IPS DF 19.7 (cell line): ENCODE measurements at places on chromosomes 13 and 19.
A peak's percentile ranks its signal among the peaks of the same experiment; 100 is the strongest.

GRCh38 chr19:7658219-7658686 lies 10.6 kb upstream of the RETN start:
- no peak for DNase-seq

DNA sequence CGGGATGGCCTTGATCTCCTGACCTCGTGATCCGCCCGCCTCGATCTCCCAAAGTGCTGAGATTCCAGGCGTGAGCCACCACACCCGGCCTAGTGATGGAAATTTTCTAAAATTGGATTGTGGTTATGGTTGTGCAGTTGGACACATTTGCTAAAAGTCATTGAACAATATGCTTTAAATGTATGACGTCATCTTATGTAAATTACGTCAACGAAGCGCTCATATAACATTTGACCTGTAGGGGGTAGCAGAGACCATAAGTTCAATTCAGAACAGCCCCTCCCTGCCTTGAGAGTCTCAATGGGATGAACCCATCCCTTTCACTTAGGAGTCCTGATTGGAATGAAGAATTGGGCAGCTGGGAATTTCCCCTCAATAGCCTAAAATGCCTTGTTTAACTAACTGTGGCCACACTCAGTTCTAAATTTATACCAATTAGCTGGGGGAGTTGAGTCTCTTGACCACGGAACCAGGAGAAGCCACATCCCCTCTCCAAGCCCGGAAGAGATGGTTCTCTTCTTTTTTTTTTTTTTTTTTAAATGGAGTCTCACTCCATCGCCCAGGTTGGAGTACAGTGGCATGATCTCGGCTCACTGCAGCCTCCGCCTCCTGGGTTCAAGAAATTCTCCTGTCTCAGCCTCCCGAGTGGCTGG lies 15.2 kb upstream of the TLE6 start:
- peak; percentile 61 for DNase-seq

DNA sequence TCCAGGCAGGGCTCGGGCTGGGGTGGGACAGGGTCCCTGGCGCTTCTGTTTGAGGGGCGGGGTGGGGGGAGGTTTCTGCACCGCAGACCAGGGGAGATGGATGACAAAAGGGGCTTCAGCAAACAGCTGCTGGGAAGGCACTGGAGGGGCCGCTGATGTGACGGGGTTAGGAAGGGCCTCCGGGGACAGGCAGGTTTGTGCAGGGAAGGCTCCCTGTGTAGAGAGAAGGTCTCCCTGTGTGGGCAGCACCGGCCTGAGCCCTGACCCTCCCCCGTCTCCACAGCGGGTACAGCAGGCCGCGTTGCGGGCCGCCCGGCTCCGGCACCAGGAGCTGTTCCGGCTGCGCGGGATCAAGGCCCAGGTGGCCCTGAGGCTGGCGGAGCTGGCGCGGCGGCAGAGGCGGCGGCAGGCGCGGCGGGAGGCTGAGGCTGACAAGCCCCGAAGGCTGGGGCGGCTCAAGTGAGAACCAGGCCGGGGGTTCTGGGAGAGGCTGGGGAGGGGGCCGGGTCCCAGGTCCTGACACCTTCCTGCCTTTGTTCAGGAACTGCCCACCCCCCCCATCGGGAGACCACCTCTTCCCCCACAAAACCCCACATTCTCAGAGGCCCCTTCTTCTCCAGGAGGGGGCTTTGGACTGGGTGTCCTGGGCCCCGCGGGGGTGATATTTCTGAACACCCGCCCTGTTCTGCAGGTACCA lies 9.9 kb downstream of the NOP53 start:
- DNase-seq, result no peak

DNA sequence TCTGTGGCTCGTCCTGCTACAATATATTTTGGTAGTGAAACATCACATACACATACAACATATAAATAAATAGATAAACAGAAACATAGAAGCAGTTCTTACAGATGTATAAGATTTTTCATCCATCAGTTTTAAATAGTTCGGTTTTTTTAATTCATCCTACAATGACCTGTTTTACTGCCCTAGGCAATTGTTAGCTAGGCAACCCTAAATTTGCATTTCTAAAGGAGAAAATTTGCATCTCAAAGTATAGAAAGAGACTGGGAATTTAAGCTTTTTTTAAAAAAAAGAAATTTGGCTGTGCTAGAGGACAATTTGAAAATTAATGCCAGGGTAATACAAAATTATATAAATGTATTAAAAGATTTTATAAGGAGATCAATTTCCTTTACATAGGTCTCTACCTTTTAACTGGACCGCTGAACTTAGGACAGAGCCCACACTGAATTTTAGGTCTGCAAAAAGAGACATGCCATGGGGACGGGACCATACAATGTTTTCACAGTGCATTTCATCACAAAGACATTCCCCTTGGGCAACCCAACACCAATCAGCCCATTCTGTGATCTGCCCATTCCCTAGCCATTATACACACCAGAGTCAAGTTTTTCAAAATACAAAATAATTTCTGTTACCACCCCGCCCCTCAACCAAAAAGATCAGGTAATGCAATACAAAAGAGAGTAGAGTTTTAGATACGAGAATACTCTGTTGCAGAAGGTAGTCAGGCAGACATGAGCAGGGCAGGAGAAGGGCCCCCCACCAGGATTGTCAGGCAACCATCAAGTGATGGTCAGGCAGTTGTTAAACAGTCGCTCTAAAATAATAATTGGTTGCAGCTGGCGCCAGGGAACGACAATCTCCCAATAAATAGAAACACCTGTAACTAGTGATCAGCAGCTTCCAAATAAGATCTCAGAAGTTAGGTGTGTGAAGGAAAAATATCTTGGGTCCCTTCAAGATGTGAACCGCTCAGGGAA lies 299.7 kb upstream of the SGCG start:
- DNase-seq, result no peak

GRCh38 chr13:47474839-47475238 lies 526.2 kb downstream of the SUCLA2 start:
- DNase-seq, result no peak

DNA sequence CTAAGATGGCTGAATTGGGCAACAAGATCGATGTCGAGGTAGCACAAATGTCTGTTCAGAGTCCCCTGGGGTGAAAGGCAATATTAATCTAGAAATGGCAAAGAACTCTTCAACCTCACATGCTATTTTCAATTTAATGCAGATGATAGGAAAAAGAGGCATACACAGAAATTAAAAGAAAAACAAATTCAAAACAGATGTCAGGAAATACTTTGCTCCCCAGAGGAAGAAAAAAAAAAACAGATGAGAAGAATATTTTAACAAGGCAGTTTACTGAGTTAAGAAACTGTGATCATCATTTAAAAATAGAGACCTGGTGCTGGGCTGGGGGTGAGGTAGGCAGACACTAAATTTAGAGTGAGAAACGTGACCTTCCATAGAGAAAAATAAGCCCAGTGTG lies 421.9 kb upstream of the ARGLU1 start:
- no peak for DNase-seq

DNA sequence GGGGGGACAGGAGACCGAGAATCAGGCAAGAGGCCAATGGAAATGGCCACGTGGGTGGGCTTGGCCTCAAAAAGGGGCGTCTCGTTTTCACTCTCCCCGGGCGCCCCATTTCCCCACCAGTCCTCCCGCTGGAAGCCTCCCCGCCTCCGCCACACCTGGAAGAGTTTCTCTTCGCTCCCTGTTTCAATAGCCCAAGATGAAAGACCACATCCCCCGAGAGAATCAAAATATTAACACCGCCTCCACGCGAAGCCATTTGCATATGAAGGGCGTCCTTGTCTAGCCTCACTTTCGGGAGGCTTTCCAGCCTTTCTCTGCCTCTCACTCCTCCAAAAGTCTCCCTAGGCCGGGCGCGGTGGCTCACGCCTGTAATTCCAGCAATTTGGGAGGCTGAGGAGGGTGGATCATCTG lies 691 bp upstream of the OLFM2 start:
- DNase-seq, result no peak

DNA sequence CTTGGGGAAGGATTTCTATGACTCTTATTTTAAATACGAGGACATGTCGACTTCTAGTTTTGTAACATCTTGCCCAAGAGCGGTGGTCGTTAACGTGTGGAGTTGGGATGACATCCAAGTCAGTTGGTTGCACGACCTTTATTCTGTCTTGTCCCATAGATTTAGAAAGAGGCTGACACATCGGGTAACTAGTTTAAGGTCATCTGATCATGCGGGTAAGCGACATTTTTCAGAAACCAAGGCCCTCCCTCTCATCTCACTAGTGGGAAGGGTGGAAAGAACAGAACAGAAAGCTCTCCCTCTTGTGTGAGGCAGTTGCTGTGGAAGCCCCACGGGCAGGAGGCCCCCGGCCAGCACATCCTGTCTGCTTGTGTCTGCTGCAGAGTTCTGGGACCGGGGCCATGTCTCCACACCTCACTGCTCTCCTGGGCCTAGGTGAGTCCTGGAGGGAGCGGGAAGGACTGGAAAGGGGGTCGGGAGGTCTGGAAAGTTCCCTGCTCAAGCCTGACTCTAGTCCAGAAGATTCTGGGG lies at the start of gene LAIR2:
TSS of gene LAIR2 (plus strand) at position 314 of the 531 bp plus-strand sequence. CDS start at position 402, 88 bp downstream.
- no peak for DNase-seq

DNA sequence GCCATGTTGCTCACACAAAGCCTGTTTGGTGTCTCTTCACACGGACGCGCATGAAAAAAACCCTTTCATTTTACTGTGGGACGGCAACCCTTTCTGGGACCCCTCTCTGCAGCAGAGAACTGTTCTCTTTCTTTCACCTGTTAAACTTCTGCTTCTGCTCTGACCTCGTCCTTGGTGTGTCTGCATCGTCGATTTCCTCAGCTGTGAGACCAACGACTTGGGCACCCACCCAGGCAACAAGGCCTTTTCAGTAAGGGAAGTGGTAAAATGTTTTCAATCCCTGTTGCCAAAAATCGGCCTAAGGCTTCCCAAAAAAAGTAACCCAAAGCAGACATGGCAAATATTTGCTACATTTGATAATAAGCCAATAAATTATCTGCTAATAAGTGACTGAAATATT lies 515.3 kb downstream of the IRS2 start:
- no peak for DNase-seq

DNA sequence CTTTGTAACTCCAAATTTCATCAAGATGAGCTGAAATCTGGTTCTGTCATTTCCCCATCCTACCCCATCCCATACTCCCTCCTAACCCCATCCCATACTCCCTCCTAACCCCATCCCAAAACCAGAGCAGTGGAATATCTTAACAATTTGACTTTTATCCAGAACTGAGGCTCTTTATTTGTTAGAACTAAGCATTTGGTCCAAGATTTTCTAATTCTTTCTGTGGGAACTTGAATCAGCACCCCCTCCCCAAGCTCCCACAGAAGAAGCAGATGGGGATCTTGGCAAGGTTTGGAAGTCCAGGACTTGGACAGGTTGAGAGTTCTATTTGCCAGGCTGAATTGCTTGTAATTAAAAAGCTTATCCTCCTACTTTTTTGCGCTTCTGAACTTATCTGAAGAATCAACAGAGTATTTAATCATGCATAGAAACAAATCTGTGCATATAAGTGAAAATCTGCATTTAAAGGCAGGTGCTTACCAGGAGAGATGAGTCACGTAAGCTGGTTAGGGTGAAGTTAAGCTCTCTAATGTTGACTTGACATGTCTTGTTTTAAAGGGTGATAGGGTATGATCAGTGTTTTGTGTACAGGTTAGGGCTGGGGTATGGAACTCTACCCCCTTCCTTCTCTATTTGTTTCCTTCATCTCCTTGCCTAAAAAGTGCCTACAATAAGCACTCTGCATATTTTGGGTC lies 111.1 kb downstream of the COG6 start:
- no peak for DNase-seq
